ENCODE measurements at places on chromosomes 6 and 20.

DNA sequence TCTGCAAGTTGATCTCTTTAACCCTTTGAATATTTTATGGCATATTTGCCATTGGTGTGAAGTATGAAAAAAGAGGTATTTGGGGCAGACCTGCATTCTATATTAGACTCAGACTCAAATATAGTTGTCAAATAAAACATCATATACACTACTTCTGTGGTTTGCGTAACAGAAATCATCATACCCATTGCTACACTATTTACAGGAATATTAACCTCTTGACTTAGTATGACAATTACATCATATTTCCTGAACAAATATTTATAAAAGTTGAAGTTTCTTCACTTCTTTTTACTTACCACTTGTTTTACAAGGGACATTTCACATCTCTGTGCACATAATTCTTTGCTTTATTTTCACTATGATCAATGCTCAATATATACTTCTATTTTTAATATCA, 206.0 kb downstream of the HAO1 start:
- no peak for DNase-seq

DNA sequence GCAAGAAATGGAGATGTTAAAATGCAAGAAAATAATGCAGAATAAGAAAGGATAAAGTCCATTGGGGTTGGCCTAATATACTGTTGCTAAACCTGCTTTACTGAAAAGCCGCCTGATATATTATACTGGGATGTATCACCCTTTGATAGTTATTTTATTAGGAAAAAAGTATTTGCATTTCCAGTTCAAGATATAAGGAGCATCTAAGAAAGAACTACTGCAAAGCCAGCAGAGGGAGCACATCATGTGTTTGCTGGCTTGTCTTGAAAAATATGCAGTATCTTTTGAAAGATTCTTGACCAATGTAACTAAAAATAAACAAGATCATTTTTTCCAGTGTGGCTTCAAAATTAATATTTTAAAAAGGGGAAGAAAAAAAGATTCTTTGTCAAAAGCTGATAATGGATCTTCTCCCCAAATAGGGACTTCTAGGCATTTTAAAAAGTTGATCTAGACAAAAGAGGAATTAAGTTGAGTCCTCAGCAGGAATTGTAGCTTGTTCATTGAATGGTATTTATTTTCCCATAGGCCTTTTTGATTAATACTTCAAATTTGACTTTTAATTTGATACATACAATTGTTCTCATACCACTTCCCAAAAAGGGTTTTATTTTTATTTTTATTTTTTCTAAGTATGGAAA, 214.9 kb downstream of the ZFAND3 start:
- DNase-seq, result no peak

DNA sequence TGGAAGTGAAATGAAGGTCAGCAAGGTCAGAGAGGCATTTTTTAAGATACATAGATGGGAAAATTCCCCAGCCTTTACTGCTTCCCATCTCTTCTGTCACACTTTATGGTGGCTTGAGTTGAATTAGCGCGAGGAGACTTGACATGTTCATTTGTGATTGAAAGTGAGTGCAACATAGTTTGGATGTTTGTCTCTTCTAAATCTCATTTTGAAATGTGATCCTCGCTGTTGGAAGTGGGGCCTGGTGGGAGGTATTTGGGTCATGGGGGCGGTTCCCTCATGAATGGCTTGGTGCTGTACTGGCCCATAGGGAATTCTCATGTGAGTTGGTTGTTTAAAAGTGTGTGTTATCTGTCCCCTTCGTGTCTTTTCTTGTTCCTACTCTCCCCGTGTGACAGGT, 237.2 kb downstream of the CDKAL1 start:
- DNase-seq, result no peak

DNA sequence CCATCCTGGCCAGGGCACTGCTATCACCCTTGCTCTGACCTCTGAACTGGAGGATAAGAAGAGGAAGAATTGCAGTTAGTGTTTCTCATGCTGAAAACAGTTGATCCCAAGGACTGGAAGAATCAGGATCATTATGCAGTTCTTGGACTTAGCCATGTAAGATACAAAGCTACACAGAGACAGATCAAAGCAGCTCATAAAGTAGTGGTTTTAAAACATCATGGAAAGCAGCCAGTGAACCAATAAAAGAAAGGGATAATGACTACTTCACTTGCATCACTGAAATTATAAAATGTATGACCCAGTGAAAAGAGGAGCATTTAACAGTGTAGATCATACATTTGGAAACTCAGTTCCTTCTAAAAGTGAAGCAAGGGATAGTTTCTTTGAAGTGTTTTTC, 47.7 kb downstream of the DNAH8 start:
- no peak for DNase-seq

GRCh38 chr20:8854571-8854970, 214.3 kb upstream of the PLCB4 start:
- DNase-seq, result no peak

Measured in caudate nucleus (tissue), 63 donors.